Cerebellum (tissue), 4 donors: ENCODE measurements at places on chromosomes 4 and X. TPM values are rescaled to one million over a fixed set of nuclear protein-coding genes. Genes with fewer than 3 reads are reported as not detected.

DNA sequence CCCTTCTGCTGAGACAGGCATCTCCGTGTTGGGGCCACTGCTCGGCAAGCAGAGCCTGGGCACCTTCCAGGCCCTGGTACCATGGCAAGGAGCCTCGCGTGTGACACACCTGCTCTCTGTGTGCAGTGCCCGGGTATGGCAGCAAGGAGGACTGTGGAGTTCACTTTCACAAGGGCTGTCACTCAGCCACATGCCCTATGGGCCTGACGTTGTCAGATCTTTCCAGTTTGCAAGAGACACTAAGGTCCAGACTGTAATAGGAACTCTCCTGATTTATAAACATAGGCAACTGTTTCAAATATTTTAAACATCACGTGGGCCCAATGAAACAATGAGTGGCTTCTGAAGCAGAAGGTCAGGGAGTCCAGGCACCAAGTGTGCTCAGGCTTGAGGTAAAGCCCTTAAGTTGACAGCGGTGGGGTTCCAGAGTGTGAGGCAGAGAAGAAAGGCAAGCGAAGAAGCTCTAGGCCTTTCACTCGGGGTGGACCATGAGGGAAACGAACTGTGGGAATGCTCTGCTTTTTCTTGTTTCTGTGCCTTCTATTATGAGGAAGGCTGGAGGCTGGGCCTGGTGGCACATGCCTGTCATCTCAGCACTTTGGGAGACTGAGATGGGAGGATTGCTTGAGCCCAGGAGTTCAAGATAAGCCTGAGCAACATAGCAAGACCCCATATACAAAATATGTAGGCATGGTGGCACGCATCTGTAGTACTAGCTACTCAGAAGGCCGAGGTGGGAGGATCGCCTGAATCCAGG is 108.6 kb upstream of the TRIM2 start:
- no peak for DNase-seq

CSAG2 gene
- total RNA-seq: not detected

NEUROG2 gene
- total RNA-seq: 7.8 TPM

NSDHL gene
- 8.9 TPM for total RNA-seq
